ENCODE measurements at places on chromosomes 1 and 21.
A peak's percentile ranks its signal among the peaks of the same experiment; 100 is the strongest.

DNA sequence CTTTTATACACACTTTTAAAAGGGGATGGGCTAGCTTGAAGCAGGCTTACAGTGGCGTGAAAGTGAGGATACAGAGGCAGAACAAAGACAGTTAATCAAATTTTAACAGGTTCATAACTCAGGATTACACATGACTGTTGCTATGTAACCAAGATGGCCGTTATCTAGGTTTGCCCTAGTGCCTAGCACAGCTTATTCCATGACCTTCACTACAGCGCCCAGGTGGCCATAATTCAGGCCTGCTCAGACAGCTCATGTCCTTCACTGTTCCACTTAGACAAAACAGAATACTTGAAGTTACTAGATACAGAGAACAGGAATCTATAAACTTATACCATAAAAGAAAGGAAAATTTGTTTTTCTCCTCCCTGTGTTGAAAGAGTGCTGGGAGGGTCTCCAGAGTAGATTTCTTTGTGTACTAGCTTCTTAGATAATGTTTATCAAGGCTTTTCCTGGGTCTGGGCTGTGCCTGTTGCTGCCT lies 6.2 kb upstream of the SPRR2F start:
- DNase-seq, result no peak

DNA sequence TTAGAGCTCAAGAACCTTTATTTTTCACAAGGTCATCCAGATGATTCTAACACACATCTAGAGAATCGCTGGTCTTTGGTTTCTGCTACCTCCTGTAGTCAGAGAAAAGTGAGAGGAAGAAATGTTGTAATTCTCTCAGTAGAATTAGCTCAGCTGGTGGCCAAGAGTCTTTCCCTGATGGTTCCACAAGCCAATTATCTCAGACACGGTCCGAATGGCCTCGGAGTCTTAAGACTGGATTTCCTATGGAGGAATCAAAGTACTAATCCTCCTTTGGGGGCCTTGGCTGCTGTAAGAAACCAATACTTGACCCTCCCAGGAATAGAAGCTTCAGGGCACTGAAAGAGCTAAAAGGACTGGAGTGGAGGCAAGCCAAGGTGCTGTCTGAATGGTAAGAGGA lies 1.8 kb downstream of the TMEM81 start:
- DNase-seq, result no peak

- DNase-seq, result peak; percentile 29
Observed at GRCh38 chr1:201085902-201086735, 26.1 kb downstream of the CACNA1S start.

- no peak for DNase-seq
Observed at GRCh38 chr1:183353597-183353996, 64.6 kb downstream of the NMNAT2 start.

DNA sequence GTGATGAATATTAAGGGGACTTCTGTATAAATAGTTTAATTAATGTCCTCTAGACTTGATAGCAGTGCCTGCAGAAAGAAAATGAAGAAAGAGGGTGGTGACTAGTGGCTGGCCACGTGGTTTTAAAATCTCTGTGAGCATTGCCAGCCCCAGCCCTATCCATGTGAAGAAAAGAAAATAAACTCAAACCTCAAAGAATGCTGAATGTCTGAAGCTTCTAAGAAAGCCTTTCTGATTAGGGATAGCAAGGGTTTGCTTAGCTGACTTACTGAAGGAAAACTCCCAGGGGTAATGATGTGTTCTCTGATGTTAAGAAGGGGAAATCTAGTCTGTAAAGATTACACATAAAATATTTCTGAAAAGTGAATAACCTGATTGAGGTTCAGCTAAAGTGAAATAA lies 31.8 kb downstream of the ADGRL2 start:
- DNase-seq, result no peak

GRCh38 chr1:10536133-10536770 lies 61.5 kb downstream of the PEX14 start:
- no peak for DNase-seq

DNA sequence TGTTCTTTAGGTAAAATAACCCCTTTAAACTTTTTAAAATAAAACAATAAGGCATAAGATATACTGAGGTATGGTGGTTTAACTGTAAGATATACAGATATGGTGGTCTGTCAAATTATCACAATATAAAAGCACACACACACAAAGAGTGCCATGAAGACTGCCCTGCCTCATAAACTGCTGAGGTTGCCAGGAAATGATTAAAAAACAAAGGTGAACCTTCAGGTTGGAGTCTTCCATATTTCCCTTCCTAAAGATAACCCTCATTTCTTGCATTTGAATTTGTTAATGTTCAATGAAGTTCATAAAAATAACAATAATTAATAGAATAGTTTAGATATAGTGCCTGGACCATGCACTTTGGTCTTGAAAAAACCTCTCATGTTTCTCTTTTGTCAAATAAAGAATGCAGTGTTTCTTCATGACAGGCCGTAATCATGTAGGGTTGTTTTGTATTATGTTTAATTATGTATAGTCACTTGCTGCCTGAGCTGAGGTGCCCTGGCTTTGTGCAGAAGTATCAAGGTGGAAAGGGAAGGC lies 123.6 kb upstream of the B3GALT2 start:
- no peak for DNase-seq

- DNase-seq, result no peak
Observed at GRCh38 chr1:114088392-114089299, 65.0 kb downstream of the SYT6 start.

- no peak for DNase-seq
Observed at GRCh38 chr1:222278501-222278900, 269.4 kb downstream of the HHIPL2 start.

GRCh38 chr1:172815740-172816139 lies 156.8 kb downstream of the FASLG start:
- DNase-seq, result no peak

- no peak for DNase-seq
Observed at GRCh38 chr21:35402061-35402460, 353.0 kb upstream of the RUNX1 start.

- DNase-seq, result no peak
Observed at GRCh38 chr21:44761747-44762208, 39.8 kb downstream of the UBE2G2 start.

GRCh38 chr1:19450811-19451515 lies 34.4 kb downstream of the CAPZB start:
- no peak for DNase-seq

GRCh38 chr1:201538612-201539551 lies at the start of gene NAV1:
Gene NAV1 (plus strand): TSS chr1:201539127. CDS start chr1:201622885, 83,758 bp downstream.
- DNase-seq, result peak; percentile 39

DNA sequence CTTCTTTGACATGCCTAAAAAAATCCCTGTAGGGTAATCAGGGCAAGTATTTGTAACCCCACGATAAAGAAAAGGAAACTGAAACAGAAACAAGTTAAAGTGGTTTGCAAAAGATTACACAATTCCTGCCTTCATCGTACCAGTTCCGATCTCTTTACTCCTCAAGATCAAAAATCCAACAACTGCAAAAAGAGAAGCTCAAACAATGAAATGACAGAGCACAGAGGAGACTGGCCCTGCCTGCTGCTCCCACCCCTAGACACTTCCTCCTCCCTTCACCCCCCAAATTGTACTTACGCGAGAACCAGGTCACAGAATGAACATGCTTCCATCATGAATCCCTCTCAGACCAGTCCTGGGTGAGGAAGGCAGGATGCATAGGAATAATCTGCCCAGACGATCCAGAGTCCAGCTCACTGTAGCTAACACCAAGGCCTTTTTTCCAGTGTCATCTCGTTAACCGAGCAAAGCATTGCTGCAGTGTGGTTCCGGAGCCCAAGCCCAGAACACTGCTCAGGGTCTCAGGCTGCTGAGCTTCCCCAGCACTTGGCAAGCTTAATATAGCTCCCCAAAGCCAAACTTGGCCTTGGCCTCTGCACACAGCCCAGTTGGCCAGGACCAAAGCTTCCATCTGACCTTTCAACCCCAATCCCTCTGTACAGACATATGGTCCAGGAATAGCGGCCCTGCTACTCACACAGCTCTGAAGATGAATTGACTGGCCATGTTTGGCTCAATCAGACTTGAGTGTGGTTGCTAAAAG lies 20.3 kb downstream of the RXRG start:
- DNase-seq, result no peak

- DNase-seq, result peak; percentile 35
Observed at GRCh38 chr1:3441410-3441847, 13.0 kb upstream of the ARHGEF16 start.

- no peak for DNase-seq
Observed at GRCh38 chr1:225437710-225438437, 10.0 kb upstream of the LBR start.

DNA sequence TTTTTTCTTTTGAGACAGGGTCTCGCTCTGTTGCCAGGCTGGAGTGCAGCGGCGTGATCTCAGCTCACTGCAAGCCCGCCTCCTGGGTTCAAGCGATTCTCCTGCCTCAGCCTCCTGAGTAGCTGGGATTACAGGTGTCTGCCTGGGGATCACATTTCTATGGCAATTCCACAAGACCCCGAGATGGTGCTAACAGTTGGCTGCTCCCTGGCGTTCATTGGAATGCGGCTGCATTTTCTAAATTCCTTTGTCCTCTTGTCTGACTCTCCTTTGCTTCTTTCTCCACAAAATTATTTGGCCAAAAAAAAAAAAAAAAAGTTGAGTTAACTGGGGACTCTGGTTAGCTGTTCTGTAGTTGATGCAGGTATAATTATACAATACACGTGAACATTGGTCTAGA lies 176.4 kb downstream of the ETS2 start:
- no peak for DNase-seq

- DNase-seq, result no peak
Observed at GRCh38 chr1:153000294-153000693, 1.3 kb upstream of the SPRR3 start.

DNA sequence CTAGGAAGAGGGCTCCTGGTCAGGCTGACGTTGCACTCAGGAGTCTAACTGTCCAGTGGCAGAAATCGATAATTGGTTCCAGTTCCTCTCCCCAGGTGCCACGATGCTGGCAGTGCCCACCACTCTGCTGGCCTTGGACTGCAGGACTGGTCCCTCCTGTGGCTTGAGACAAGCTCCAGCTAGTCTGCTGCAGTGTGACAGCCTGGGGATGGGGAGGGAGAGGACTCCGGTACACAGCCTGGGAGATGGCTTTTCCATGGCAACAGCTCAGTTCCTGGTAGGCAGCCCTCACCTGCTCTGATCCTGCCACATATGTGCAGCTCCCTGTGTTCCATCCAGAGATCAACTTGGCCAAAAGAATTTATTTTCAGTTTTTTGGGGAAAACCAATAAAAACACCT lies 239.3 kb downstream of the KCNJ6 start:
- no peak for DNase-seq

DNA sequence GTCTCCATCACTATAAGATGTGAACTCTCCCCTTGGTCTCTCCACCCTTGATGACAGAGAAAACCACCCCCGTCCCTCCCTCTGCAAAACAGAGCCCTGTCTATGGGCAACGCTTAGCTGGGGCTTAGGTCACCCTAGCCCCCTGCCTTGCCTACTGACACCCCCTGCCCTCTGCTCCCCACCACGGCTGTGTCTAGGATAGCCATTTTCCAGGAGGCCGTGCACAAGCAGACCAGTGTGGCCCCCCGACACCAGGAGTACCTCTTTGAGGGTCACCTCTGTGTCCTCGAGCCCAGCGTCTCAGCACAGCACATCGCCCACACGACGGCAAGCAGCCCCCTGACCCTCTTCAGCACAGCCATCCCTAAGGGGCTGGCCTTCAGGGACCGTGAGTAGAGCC lies 8.5 kb downstream of the IKBKE start:
- DNase-seq, result no peak

DNA sequence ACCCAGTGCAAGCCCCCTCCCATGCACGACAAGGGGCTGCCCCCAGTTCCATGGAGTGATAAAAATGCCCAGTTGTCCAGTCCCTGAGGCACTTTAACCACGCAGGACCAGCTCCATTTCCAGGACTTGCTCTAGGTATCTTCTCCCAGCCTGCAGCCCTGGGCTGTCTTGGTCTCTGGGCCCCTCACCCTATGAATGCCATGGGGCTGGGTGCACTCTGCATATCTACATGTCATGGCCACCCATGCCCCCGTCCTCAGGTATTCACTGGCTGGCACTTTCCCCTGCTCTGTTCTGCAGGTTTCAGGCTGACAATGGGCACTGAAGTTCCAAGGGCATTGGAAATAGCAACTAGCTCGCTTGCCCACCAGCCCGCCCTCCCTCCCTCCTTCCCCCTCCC lies 19.6 kb upstream of the C1orf174 start:
- DNase-seq, result no peak

All from hypothalamus (tissue), 51 donors.